ENCODE measurements at places on chromosomes 7 and 10.

DNA sequence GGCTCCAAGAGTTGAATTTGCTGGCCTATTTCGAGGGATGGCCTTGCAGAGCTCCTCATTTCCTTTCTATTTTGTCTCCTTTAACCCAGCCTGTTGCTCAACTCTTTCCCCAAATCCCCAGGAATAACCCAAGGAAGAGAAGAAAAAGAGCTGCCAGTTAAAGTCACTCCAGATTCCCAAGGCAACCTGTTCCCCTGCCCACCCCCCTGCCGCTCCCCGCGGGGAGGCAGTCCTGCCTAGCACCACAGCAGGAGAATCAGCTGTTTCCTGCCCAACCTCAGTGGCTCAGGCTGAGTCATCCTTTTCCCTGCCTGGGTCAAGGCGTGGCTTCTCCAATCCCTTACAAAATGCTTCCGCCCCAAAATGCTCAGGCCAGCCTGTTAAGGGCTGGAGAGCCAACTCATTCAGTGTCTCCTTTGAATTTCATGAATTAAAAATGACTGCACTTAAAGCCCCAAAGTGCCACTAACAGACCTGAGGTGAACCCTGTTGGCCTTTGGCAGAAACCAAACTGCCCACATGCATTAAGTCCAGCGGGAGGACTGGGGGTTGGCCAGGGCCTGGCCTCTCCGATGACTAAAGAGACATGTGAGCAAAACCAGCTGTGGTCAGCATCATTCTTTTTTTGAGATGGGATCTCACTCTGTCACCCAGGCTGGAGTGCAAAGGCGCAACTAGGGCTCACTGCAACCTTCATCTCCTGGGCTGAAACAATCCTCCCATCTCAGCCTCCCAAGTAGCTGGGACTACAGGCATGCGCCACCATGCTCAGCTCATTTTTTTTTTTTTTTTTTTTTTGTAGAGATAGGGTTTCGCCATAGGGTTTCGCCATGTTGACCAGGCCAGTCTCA is 83.2 kb upstream of the KIF5B start:
- no peak for DNase-seq

- no peak for DNase-seq
Measured at GRCh38 chr10:84269773-84270172, 24.9 kb downstream of the RGR start.

- no peak for DNase-seq
Measured at GRCh38 chr7:136292365-136292764, 315.2 kb upstream of the MTPN start.

GRCh38 chr10:119174109-119174508 is 4.5 kb downstream of the PRDX3 start:
- DNase-seq: no peak

GRCh38 chr10:110504111-110504735 is 6.5 kb downstream of the DUSP5 start:
- no peak for DNase-seq

DNA sequence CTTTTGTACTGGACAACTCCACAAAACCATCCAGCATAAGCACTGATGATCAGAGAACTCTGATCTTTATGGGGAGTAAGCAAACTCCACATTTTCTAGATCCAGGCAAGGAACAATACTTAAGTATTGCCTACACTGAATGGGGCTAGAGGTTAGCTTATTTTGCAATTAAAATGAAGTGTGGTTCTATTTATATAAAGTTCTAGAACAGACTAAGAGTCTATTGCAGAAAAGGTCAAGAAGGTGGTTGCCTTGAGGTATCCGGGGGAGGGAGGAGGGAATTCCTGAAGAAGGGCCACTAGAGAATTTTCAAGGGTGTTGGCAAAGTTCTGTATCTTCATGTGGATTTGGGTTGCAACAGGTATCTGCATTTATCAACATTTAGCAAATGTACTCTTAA is 477.9 kb downstream of the PLXNA4 start:
- DNase-seq: no peak

DNA sequence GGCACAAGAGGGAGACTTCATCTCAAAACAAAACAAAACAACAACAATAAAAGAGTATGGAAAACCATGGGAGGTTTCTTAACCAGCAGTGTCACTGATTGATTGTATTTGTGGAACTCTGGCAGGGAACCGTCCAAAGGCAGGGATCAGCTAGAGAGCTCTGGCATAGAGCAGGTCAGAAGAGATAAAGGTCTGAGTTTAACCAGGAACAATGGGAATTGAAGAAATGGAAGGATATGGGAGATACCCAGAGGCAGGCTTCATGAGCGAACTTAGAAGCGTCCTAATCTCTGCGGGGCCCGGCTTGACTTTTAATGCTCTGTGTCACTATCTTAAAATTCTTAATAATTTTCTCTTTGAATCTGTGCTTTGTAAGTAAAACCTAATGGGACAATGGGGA is 10.4 kb upstream of the FAM3C start:
- no peak for DNase-seq

DNA sequence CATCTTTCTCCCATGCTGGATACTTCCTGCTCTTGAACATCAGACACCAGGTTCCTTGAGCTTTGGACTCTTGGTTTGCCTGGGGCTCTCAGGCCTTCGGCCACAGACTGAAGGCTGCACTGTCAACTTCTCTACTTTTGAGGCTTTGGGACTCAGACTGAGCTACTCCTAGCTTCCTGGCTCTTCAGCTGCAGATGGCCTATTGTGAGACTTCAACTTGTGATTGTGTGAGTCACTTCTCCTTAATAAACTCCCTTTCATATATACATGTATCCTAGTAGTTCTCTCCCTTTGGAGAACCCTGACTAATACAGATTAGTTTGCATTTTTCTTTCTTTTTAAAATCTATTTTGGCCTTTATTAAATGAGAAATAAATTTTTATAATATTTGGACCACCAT is 276.2 kb upstream of the SEMA3C start:
- DNase-seq: no peak

- no peak for DNase-seq
Measured at GRCh38 chr7:107180378-107180777, 11.6 kb downstream of the HBP1 start.

GRCh38 chr10:126533644-126534043 is 136.8 kb downstream of the C10orf90 start:
- DNase-seq: no peak

- DNase-seq: no peak
Measured at GRCh38 chr10:78038105-78038504, 4.4 kb downstream of the RPS24 start.

DNA sequence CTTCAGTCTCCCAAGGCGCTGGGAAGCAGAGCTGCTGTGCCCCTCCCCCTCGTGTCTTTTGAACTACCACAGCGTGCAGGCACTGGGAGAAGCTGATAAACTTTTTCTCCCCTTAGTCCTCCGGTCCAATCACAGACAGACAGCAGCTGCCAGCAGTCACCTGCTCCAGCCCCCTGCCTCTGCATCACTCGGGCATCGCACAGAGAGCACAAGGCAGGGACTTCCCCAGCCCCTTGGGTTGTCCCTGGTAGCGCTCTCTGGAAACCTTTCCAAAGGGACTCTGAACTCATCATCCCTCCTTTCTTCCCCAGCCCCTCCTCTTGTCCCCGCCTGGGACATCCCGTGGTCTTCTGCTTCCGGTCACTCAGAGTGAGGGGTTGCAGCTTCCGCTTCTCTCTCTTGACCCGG is 1.4 kb upstream of the NEUROG3 start:
- DNase-seq: no peak

DNA sequence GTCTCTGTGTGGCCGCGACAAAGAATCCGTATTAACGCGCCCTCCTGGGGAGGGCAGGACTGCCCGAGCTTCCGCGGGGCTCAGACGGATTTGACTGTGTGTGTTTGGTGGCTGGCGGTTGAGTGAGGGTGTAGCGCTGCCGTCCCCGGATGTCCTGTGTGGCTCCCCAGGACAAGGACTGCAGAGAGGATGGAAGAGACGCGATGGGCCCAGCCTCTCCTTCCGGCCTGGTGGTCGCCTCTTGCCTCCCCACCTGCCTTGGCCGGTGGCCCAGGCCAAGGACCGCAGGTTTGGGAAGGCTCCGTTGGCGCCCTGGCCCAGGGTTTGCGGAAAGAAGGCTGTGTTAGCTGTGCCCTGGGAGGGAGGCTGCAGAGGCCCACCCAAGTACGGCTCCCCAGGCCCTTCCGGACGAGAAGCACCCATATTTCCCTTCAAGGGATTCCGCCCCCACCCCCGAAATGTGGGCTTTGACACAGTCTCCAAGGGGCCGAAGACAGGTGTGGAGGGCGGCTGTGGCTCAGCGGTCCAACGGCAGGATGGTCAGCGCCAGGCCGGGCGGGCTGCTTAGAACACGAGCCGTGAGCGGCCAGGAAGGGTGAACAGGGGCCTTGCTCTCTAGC is 2.3 kb downstream of the UNCX start:
- no peak for DNase-seq

DNA sequence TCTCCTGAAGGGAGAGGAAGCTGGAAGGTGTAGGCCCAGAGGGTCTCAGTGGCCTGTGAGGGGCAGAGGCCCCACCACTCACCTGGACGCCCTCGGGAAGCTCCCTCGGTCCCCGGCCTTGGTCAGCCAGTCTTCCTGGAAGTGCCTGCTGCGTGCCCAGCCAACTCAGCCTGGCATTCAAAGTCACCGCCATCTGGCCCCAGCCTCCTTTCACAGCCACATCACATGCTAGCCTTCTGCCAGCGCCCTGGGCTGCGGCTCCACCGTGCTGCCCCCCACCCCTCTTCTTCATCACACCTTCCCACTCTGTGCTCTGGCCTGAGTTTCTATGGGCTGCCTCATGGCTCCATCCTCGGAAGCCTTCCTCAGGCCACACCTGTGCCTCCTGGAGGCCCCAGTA is 98.0 kb downstream of the ZMIZ1 start:
- no peak for DNase-seq

DNA sequence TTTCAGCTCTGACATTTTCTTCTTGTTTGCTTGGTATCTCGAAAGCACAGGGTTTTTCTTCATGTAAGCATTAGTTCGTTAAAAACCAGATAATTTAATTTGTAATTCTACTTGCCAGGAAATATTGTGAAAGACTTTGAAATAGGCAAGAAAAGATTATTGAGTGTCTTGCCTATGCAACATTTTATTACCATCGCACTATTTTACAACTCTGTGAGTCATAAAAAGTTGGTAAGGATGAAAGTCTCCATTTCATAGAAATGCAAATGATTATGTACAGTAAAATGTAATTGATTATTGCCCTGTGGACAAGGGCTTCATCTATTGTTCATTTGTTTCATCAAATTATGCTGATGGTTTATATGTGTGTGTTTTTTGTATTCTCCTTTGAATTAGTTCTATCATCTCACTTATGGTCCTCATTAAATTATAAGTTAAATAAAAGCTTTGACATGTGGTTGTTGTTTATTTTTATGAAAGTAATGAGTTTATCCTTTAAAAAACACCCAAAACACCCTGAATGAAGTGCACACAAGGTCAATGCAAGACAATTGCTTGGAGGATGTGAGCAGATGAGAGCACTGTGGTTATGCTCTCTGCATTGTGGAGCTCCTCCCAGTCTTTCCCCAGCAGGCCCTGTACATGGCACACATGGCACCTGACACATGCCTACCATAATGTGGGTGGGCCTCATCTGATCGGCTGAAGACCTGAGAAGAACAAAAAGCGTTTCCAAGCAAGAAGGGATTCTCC is 230.8 kb downstream of the CXCL12 start:
- DNase-seq: no peak

- peak; percentile 17 for DNase-seq
Measured at GRCh38 chr7:83655951-83656556, 7.1 kb upstream of the SEMA3E start.

- no peak for DNase-seq
Measured at GRCh38 chr10:88260329-88261051, 322.6 kb downstream of the RNLS start.

DNA sequence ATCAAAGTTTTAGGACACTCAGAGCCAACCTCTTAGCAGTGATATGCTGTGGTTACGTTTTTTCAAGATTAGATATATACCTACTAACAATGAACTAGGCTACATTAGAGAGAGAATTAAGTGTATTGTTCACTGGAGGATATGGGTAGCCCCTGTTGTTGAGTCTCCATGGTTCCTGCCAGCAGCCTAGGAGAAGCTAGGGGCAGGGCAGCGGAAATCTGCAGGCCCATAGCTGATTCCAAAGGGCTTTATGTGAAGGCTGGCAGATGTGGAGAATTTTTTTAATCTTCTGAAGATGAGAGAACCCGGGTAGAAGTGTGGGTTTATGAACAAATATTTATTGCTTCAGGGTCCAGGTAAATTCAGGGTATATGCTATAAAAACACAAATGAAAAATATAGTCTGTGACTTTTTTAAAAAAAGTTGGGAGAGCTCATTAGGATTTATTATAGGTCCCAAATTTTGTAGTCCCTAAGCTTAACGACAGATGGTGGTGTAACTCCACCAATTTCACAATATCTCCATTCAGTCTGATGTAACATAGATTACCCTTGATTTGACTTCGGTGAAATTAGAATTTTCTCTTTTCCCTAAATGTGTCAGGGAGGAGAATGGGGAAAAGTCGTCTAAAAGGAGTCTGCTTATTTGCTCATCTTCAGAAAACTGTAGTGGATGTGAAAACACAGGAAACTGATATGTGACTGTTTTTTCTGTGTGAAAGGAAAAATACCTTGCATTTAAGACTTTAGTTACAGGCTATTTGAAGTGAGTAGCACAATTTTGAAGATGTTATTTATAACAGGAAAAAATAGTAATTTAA is 163.0 kb upstream of the PPP1R3A start:
- DNase-seq: peak; percentile 15

DNA sequence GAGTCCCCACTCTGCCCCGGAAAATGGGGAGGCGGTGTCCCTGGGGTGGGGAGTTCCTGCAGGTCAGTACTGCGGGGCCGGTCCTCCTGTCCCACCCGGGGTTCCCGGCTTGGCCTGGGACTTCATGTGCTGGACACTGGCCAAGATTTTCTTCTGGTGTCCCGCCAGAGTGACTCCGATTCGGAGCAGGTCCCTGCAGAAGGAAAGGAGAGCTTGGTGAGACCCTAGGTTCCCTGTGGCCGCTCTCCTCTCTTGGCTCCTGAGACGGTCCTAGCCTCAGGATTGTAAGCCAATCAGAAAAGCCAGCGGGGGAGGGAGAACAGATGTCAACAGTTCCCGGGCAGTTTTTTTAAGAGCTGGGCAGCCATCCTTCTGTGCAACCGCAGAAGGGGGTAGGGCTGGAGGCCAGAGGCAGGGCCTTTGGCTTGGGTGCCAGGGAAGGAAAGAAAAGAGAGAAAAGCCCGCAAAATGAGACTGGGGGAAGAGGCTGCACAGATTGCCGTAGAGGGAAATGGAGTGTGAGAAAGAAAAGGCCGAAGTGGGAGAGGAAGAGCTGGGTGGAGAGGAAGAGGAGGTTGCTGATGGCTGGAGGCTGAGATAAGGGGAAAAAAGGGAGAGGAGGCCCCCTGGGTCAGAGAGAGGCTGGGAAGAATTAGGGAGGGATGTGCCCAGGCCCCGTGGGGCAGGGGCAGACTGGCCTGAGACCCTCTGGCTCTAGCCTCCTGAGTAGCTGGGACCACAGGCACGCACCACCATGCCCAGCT is 23.7 kb downstream of the EPHB4 start:
- DNase-seq: peak; percentile 78

- no peak for DNase-seq
Measured at GRCh38 chr10:117131376-117132327, 6.4 kb downstream of the VAX1 start.
